GM06990 (cell line): ENCODE measurements at places on chromosomes 6 and 20.

DNA sequence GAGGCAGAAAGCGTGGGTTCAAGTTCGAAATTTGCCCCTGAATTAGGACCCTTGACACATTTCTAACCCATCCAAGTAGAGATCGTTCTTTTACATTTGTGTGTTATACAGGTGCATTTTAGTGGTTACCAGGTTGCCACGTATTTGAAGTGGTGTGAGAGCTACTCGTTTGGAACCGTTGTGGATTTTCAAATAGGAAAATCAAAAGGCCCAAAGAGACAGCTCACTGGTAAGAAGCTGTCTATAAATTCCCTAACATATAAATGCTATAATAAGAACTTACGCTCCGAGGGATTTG is 1.6 kb upstream of the REV3L start:
- DNase-seq, result peak; percentile 33

- no peak for DNase-seq
These were observed 124.4 kb upstream of the NUP153 start for GRCh38 chr6:17831135-17831534.

DNA sequence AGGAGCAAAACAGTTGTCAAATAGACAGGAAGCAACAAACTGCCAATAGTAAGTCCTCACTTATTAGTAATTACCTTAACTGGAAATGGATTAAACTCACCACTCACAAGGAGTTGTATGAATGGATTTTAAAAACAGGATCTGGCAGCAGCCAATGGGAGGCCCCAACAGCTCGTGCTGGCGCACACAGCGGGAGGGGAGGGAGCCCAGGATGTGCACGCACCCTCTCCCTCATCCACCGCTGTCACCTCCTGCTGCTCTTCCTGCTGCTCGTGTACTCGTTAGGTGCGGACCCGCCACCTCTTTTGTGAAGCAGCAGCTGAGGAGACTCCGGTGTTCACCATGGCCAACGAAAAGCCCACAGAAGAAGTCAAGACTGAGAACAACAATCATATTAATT is at the start of gene SUMO4:
Gene SUMO4 (plus strand): TSS at position 213 of the 400 bp plus-strand sequence. CDS start 130 bp downstream, at position 343.
- DNase-seq, result no peak

GRCh38 chr6:101741474-101742171 is 348.1 kb downstream of the GRIK2 start:
- DNase-seq, result no peak

GRCh38 chr20:11015440-11015839 is 341.6 kb upstream of the JAG1 start:
- DNase-seq, result no peak

DNA sequence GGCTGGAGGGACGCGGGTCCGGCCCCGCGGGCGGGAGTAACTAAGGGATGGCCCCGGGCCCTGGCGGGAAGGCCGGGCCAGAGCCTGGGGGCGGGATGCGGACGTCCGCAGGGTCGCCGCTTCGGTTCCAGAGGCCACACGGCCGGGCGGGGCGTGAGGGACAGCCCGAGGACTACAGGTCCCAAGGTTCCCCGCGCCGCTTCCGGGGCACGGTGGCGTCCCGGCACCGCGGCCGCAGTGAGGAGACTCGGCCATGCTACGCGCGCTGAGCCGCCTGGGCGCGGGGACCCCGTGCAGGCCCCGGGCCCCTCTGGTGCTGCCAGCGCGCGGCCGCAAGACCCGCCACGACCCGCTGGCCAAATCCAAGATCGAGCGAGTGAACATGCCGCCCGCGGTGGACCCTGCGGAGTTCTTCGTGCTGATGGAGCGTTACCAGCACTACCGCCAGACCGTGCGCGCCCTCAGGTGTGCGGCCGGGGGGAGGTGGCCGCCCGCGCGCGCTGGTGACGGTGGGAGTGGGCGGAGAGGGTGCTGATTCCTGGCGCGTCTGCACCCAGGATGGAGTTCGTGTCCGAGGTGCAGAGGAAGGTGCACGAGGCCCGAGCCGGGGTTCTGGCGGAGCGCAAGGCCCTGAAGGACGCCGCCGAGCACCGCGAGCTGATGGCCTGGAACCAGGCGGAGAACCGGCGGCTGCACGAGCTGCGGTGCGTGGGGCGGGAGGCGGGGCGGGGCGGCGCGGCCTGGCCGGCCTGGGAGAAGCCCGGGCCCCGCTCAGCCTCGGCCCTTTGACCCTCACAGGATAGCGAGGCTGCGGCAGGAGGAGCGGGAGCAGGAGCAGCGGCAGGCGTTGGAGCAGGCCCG is at the start of gene MRPS26:
Gene MRPS26 (plus strand): TSS at position 237 of the 861 bp plus-strand sequence. CDS start 17 bp downstream, at position 254.
- peak; percentile 93 for DNase-seq

- DNase-seq, result no peak
These were observed 32.5 kb downstream of the DSE start for GRCh38 chr6:116403205-116403604.

- DNase-seq, result peak; percentile 55
These were observed 79.5 kb upstream of the ATXN1 start for GRCh38 chr6:16840725-16841124.

GRCh38 chr20:59253779-59254319 is 46.6 kb upstream of the EDN3 start:
- DNase-seq, result no peak

DNA sequence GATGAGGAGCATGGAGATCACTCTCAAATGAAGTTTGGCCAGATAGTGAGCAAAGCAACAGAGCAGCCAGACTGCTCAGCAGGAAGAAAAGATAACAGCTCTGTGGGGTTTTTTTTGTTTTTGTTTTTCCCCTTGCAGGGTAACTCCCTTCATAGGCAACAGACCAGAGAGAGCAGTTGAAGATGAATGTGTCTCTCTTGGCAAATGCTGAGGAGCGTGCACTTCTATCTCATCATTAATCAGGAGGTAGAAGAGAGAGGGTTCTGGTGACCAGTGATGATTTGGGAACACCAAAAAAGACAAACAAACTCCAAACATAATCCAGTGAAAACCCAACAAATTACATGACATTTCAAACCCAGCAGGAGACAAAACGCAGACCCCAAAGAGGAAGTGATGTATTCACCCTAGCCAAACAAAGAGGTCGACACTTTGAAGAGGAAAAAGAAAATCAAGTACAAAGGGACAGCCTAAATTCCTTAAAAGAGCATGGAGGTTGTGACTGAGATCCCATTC is 66.2 kb upstream of the RREB1 start:
- no peak for DNase-seq

- no peak for DNase-seq
These were observed 183.0 kb upstream of the QKI start for GRCh38 chr6:163231356-163232014.

DNA sequence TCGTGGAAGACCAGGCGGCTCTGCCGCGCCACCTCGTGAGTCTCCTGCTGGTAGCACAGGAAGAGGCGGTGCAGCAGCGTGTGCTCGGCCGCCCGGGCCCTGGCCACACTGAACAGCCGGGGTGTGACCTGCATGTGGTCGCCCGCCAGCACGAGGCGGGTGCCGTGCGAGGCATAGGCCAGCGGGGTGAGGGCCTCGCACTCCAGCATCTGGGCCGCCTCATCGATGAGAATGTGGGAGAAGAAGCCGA is 7.0 kb downstream of the HELZ2 start:
- DNase-seq, result no peak

- DNase-seq, result no peak
These were observed 144.7 kb downstream of the MYB start for GRCh38 chr6:135325624-135326424.

- no peak for DNase-seq
These were observed 478.6 kb upstream of the JARID2 start for GRCh38 chr6:14767226-14767625.

DNA sequence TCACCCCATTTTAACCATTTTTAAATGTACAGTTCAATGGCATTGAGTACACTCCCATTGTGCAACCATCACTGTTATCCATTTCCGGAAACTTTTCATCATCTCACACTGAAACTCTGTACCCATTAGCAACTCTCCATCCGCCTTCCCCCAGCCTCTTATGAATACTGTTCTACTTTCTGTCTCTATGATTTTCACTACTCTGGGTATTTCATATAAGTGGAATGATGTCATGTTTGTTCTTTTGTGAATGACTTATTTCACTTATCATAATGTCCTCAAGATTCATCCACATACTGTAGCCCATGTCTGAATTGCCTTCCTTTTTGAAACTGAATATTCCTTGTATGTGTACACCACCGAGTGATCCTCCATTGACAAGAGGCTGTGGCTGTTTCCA is 92.9 kb upstream of the TOX2 start:
- no peak for DNase-seq

DNA sequence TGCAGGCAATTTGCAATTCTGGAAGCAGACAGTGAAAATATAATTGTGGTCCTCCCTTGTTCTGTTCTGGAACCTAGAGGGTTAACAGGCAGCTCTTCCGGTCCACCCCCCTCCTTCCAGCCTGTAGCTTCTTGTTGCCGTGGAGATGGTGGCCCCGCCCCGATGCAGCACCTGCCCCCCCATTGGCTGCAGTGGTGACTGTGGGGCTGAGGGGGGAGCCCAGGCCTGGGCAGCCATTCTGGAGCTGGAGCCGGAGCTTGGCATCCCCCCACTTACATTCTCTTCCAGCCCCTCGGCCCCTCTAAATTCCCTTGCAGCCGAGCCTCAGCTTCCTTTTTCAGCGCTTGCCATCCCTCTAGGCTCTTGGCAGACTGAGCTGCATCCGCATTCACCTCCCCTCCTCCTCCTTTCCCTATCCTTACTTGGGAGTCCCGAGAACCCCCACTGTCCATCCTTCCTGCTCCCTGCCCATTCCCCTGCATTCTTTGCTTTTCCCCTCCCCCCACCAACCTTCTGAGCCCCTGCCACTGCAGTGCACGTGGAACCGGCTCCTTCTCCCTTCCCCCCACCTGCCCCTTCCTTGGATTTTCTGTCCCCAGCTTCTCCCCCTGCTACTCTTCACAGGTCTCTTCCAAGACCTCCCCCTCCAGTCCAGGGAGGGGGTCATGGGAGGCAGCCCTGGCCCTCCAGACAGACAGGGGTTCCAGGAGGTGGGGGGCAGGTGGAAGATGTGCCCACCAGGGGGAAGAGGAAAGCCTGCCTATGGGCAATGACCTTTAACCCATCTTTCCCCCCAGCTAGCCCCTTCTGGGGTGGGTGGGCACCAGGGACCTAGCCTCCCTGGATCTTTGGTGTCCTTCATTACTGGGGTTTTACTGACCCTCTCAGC is 11.4 kb downstream of the SYNGAP1 start:
- peak; percentile 82 for DNase-seq

DNA sequence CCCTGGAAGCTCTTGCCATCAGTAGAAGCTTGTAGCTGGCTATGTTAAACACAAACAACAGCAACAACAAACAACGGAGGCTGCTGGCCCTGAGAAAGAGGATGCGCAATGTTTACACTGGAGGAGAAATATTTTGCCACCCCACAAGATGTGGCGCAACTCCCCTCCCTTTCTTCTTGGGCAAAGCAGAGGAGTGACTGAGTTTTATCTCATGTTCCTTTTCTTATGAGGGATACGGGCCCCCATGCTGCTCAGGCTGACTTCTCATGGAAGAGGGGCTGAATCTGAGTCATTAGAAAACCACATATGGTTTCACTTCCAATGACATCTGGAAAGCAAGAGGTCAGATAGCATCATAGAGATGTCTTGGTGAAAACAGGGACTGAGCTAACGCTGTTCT is 75.9 kb upstream of the HDDC2 start:
- DNase-seq, result no peak

GRCh38 chr20:50467718-50468356 is 42.3 kb upstream of the PTPN1 start:
- DNase-seq, result no peak

GRCh38 chr20:58986968-58987517 is 6.0 kb downstream of the NELFCD start:
- DNase-seq, result no peak

DNA sequence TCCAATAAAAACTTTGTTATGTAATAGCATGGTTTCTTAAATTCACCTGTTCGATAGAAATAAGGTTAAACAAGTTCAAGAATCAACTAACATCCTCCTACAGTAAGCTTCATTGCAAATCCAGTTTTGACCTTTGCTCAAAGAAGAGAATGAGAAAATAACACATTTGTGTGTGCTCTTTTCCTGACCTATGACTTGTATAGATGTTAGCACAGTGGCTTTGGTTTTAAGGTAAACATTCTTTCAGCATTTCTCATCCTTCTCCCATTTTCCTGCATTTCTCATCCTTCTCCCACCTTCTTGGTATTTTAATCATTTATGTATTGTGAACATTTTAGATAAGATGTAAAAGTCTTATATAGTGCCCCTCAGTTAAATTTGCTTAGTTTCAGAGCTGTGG is 73.9 kb downstream of the PLCB1 start:
- no peak for DNase-seq

DNA sequence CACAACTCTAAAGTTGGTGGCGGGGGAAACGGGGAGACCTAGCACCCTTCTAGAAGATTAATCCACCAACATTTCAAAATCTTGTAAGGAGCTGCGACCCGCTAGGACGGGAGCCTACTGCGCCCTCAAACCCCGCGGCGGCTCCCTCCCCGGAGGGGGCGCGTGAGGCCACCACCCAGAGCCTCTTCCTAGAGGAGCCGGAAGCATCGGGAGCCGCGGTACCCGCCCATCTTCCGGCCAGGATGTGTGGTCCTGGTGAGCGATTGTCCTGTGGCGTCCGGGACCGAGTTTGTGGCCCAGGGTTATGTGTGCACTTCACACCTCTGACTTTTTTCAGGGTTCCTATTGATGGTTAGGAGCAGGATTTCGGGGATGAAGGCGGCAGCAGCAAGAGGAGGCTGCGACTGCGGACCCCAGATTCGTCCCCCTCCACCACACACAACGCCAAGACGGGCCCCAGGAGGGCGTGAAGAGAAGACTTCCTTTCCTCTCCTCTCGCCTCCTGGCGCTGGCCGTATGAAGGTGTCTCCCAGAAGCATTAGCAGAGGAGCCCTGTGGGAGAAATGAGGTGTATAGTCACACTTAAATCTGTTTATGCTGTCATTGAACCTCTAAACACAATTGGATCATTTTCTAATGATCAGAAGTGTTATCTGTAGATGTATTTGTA is 10.7 kb downstream of the ZNF165 start:
- DNase-seq, result no peak

- DNase-seq, result no peak
These were observed 28.0 kb downstream of the IL22RA2 start for GRCh38 chr6:137145421-137145820.
